ENCODE measurements at places on chromosomes 11 and 22. TPM values are rescaled to one million over a fixed set of nuclear protein-coding genes. Genes with fewer than 3 reads are reported as not detected.

- no peak for DNase-seq
Measured at GRCh38 chr22:20725987-20726558, 47.8 kb upstream of the SERPIND1 start.

DNA sequence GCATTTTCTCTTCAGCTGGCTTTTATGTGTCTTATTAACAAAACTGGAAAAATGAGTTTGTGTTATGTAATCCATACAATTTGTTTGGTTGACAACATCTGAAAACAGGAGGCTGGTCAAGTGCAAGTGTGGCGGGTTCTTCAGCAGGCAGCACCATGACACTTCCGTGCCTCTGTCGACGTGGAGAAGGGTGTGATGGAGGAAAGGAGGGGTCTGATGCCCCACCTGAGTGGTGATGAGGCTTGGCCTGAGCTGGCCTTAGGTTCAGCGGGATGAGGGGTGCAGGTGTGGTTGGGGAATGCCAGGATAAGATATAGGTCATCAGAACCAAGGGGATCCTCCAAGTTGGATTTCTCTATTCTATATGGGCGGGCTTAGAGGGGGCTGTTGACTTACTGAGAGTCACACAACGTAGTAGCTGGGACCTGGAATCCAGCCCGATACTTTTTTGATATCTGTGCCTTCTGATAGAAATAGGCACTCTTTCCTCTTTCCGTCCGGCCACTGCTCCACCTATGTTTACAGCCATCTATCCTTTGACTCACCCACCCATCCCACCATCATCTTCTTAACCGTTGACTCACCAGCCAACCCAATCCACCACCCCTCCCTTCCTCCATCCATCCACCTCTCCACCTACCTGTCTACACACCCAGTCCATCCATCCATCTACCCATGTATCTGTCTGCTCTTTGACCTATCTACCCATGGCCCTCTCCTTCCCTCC is 29.0 kb downstream of the SHANK3 start:
- DNase-seq, result no peak

DNA sequence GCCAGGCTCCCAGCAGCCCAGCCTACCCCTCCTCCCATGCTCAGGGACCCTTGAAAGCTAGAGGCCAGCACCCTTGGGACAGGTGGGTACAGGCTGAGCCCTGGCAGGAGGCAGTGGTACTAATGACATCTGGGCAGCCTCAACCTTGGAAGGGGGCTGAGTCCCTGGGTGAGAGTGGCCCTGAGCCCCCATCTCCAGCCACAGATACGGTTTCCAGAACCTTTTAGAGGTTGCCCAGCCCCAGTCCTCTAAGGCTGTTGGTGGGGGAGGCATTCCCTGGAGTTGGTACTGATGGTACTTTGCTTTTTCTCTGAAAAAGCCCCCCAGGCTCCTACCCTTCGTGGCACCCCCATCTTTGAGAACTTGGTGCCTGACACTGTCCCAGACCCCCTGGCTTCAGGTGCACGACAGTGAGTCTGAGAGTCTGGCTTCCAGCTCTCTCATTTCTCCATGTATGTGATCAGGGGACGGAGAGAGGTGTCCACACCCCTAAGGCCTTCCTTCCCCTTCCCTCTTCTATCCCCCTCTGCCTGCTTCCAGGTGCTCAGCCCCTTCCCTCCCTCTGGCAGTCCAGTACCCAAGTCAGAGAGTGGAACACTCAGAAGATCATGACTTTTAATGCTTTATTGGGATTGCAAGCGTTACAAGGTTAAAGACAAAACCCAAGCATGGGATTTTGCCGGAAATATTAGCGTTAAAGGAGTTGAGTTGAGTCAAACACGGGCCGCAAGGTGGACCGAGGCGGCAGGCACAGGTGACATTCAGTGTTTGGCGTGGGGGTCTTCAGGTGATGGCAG is 10.5 kb downstream of the IGF2 start:
- no peak for DNase-seq

GRCh38 chr22:46113910-46114517 is 36.3 kb upstream of the PPARA start:
- no peak for DNase-seq

- no peak for DNase-seq
Measured at GRCh38 chr11:101442936-101443521, 140.8 kb downstream of the TRPC6 start.

- DNase-seq, result no peak
Measured at GRCh38 chr11:132253469-132254264, 883.3 kb downstream of the NTM start.

DNA sequence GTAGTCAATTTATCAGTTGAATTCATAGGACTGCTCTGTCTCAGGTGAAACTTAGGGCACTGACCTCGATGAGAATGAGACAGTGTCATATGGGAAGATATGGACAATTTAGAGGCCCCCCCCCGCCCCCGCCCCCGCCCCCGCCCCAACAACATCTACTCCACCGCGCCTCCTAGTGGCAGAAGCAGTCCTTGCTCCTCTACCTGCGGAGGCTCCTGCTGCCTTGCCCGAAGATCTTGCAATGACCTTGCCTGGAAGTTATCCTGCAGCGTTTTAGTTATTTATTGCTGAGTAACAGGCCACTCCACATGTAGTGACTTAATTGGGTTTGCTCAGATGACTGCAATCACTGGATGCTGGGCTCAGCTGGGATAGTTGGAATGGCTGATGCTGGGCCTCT is 15.2 kb downstream of the SERPINH1 start:
- DNase-seq, result peak; percentile 58

- no peak for DNase-seq
Measured at GRCh38 chr22:17842386-17842785, 68.1 kb upstream of the BID start.

DNA sequence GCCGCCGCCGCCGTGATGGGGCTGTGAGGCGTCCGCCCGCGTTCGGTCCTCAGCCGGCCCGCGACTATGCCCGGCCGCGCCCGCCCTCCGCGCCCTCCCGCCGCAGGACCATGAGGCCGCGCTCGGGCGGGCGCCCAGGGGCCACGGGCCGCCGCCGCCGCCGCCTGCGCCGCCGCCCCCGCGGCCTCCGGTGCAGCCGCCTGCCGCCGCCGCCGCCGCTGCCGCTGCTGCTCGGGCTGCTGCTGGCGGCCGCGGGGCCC is 215 bp downstream of the ZNRF3 start:
- DNase-seq, result no peak

DNA sequence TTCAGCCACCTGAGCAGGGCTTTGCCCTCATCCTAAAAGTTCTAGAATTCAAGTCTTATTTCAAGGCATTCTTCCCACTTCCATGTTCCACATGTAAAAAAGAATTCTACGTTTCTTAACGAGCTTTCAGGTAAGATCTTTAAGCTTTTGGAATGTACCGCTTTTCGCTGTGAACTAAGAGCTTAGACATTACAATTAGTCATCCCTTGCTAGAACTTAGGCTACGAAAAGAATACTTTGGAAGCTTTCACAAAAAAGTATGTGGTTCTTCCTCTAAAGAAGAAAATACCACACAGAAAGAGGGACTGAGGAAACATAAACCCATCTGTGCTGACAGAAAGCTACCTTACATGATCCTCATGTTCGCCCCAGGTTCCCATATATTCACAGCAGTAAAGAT is 1.9 kb downstream of the NUMA1 start:
- no peak for DNase-seq

- DNase-seq, result no peak
Measured at GRCh38 chr11:76997512-76997911, 36.7 kb upstream of the B3GNT6 start.

GRCh38 chr11:61056981-61057380 is 45.3 kb upstream of the CD5 start:
- DNase-seq, result no peak

GRCh38 chr22:46295277-46295971 is 1.2 kb upstream of the GTSE1 start:
- no peak for DNase-seq

- DNase-seq, result peak; percentile 99
Measured at GRCh38 chr11:33040862-33041453, 1.6 kb downstream of the TCP11L1 start.

DNA sequence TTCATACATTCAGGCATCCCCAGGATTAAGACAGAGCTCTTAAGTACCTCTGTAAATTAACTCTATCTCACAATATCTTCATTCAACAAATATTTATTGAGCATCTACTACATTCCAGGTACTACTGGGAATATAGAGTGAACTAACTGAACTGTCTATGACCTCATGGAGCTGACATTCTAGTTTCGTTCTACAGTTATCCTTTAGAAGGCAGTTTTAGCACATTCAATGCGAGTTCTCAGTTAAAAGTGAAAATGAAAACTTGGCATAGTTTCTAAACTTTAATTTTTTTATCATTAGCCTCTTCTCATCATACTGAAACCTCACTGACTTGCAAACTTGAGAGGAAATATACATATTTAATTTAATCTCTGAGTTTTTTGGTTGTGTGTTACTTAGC is 10.7 kb upstream of the MS4A6E start:
- DNase-seq, result no peak

- DNase-seq, result peak; percentile 81
Measured at GRCh38 chr11:76918941-76919386, 58.2 kb downstream of the ACER3 start.

DNA sequence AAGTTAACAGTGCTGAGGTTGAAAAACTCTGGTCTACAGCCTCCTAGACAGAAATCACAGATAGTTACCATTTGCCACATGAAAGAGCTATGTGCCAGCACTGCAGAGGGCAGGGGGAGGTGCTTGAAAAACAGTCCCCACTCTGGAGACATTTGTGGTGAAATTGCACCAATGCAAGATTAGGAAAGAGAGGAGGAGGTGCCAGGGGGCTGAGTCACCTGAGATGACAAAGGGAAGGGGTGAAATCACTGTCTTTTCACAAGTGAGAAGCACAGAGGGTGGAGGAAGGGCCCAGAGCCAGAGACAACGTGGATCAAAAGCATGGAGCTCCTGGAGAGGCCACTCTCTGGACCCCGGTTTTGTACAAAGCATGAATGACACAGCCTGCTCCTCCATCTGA is 196.3 kb downstream of the BUD13 start:
- no peak for DNase-seq

GRCh38 chr11:123448823-123449222 is 18.8 kb downstream of the GRAMD1B start:
- DNase-seq, result no peak

- DNase-seq, result no peak
Measured at GRCh38 chr11:42674436-42674835, 637.4 kb upstream of the API5 start.

DNA sequence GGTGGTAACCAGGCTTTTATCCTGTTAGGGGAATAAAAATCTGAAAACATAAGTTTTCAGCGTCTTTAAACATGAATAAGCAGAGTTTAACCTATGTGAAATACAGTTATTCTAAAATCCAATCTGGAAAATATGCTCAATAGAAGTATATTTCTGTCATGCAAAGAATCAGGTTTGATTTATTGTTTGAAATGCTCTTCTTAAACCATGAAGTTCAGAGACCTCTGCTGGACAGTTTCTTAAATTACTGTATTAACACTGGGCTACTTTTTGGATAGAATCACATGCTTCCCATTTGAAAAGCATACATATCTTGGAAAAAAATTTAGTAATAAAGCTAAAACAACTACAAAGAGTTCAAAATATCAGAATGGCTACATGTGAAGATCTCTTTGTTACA is 25.4 kb downstream of the APIP start:
- peak; percentile 67 for DNase-seq

DNA sequence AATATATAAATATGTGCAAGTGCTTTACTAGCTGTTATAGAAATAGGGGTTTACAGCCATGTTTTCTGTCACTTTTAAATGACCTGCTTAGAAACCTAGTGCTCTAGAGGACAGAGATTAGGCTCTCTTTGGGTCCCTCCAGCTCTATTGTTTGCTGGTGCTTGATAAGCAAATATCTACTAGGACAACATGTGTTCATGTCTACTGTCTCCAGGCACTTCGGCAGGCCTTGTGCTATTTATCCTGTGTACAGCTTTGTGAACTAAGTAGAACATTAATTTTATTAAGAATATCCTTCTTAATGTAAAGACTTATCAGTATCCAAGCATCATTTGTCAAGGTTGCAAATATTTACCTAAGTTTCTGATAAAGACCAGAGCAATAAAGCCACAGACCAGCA is 11.9 kb upstream of the RASSF10 start:
- DNase-seq, result no peak

GRCh38 chr22:43740587-43741270 is 71.4 kb downstream of the EFCAB6 start:
- no peak for DNase-seq

DNA sequence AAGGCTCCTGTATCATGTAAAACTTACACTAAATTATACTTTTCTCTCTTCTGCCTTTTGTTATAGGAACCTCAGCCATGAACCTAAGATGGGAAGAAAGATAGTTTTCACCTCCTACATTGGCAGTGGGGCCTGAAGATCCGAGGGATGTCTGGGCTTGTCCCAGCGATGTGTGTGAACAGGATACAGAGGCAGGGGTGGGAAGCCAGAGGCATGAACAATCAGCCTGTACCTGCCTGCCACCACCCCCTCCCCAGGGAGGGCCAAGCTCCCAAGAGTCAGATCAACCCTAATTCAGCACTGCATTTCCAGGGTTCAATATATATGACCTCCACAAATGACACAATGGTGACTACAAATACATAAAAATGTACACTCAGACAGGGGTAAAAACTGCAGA is 9.4 kb downstream of the KIAA0930 start:
- DNase-seq, result no peak

GRCh38 chr11:72069787-72070251 is 10.5 kb downstream of the NUMA1 start:
- no peak for DNase-seq

DNA sequence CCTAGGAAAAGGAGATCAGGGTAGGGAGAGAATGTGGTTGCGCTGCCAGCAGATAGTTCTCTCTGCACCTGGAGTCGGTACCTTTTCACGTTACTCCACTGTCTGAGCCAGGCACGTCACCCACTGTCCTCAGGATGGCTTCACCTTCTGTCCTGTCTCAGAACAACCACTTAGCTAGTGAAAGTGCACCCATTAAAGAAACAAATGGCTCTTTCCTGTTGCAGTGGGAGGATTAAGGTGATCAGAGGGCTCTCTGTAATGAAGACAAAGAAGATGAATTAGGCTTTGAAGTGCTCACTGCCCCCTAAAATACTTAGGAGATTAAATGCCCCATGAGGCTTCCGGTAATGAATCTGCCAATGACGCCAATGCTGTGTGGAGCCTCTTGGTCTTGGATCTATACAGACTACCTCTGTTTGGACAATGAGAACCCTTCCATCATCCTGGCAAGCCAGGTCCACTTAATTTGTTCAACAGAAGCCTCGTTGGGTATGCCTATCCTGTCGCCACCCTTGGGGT is 113.7 kb downstream of the INSC start:
- DNase-seq, result no peak

The TOMM22 gene
- total RNA-seq, result 152 TPM

The ADAMTS15 gene
- total RNA-seq, result 0.99 TPM

The TRIM3 gene
- total RNA-seq, result 37.1 TPM

The MUS81 gene
- total RNA-seq, result 77.4 TPM

The MMP1 gene
- 610 TPM for total RNA-seq

The SLC17A6 gene
- total RNA-seq, result not detected

The RHOD gene
- total RNA-seq, result 0.83 TPM

The KRTAP5-9 gene
- not detected for total RNA-seq

The IRF7 gene
- 8.7 TPM for total RNA-seq

The INS gene
- not detected for total RNA-seq

The C11orf21 gene
- not detected for total RNA-seq

The TMPRSS5 gene
- total RNA-seq, result 2.9 TPM

The IGLL5 gene
- total RNA-seq, result not detected

The ISX gene
- not detected for total RNA-seq

The OR5P2 gene
- not detected for total RNA-seq

The MED19 gene
- total RNA-seq, result 35.4 TPM

Measured in A673 (cell line).